ENCODE measurements at places on chromosomes 1 and 21.

- no peak for DNase-seq
Observed at GRCh38 chr1:183179033-183179432, 7.0 kb upstream of the LAMC2 start.

DNA sequence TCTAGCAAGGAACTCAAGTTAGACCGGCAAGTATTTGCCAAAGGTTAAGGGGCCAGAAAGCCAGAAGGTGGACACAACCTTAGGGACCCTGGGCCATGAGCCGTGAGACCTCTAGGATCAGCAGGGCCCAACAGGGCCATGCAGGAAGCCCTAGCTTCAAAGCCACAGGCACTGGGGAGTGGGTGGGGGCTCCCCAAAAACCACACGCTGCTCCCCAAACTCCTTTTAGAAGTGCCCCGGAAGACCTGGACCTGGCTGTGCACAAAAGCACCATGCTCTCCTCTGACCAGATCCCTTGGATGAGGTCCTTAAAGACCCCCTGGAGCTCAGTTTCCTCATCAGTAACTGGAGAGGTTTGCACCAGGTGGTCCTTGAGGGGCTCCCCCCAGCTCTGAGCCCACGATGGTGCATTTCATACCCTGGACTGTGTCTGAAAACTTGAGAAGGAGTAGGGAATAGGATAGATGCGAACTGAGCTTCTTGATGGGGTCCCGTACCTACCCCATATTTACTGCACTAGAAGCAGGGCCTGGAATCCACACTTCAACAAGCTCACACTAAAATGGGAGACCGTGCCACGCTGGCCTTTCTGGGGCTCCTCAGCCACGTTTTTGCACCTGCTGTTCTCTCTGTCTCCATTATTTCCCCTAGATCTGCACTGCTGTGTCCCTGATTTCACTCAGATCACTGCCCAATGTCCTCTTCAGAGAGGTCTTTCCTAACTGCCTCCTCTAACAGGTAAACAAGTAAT lies 40.6 kb upstream of the LBR start:
- no peak for DNase-seq

- DNase-seq, result no peak
Observed at GRCh38 chr1:109933856-109934711, 23.4 kb downstream of the CSF1 start.

- no peak for DNase-seq
Observed at GRCh38 chr1:203076031-203076511, 9.7 kb downstream of the MYOG start.

GRCh38 chr21:28669321-28669720 lies 323.4 kb downstream of the LTN1 start:
- no peak for DNase-seq

DNA sequence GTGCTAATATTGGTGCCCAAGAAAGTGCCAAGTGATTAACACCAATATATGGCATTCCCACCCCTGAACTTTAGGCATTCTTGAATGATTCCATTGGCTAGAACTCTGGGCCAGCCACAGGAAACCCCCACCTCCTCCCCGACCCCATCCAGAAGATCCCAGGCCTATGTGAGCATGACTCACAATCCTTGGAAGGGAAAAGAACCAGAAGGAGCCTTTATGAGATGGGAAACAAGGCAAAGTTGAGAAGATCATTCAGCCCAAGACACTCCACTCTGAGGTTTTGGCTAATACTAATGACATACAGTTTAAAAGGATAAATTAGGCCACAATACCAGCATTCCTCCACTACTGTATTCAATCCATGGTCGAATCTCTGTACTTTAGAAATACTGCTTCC lies 21.8 kb downstream of the ELK4 start:
- no peak for DNase-seq

DNA sequence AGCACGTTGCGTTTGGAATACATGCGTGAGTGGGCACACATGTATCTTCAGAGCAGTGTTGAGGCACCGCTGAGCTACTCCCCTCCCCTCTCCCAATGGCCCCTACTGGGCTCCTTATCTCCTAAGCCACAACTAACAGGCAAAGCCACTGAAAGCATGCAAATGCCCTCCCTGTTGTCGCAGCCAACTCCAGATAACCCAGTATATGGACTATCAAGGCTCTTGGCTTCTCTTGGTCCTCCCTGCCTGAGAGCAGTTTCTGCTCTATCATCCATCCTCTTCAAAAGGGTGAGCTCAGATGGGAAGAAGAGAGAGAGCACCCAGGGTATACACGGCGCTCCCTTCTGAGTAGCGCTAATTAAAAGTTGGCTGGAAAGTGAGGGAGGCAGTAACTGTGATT lies 58.5 kb upstream of the CNTN2 start:
- no peak for DNase-seq

GRCh38 chr1:95286479-95286878 lies 52.5 kb downstream of the RWDD3 start:
- no peak for DNase-seq

GRCh38 chr1:183080406-183080805 lies 57.2 kb downstream of the LAMC1 start:
- DNase-seq, result no peak

DNA sequence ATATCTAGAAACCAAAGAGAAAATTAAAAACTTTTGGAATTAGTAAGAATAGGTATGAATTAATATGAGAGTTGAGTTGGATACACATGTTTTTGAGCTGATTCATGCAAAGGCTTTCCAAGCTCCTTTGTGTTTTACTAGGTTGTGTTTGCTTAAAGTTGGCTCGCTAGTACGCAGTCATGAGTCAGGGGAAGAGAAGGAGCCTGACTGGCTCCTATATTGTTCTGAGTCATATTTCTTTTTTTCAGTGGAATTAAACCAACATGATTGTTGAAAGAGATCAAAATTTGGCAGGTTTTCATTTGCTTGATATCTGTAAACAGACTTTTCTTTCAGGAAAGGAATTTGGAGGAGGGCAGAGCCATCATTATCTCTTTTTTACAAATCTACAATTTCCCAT lies 66.7 kb downstream of the MAGI3 start:
- no peak for DNase-seq

- no peak for DNase-seq
Observed at GRCh38 chr1:9075022-9075421, 5.6 kb upstream of the SLC2A5 start.

- no peak for DNase-seq
Observed at GRCh38 chr1:58966103-58966916, 182.5 kb upstream of the JUN start.

Data from stimulated activated CD4-positive, alpha-beta T cell treated with anti-CD3 and anti-CD28 coated beads, TNF-alpha, amount 100 ng/mL, for 24 hours (primary cell).